Iris pigment epithelial cell (primary cell): ENCODE measurements at places on chromosomes 12 and 14.

GRCh38 chr12:27436029-27436428 is 10.5 kb upstream of the SMCO2 start:
- no peak for DNase-seq

GRCh38 chr14:71579331-71579730 is 352.9 kb upstream of the RGS6 start:
- no peak for DNase-seq

GRCh38 chr12:90013409-90013808 is 304.8 kb upstream of the ATP2B1 start:
- DNase-seq: no peak

DNA sequence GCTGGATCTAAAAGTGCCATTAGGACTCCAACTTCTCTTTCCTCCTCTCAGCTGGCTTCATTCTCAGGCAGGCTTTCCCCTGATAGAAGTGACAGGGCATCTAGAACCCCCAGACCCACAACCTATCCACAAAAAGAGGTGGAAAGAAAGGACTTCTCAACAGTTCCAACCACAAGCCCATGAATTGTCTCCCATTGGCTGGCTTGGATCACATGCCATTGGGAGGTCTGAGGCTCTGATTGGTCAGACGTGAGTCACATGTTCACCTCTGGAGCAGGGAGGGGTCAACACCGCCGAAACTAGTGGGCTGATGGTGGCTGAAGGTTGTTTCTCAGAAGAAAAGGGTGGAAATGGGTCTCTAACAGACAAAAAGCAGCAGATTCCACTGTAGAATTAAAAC is 47.2 kb downstream of the DRAM1 start:
- peak; percentile 48 for DNase-seq

DNA sequence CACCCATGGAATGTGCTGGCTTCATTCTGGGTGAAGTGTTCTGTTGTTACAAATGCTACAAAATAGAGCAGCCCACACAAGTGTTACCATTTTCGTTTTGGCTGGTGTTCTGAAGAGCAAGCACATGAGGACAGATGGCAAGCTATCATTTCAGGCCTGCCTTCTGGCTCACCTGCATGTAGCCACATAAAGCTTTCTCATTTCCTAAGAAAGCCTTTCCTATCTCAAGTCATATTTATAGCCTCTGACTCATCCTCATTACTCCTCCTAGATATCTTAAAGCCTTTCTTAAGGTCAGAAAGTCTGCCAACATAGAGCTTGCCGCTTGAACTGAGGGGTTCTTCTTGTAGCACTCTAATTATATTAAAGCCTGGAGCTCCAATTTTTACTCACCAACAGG is 89.0 kb downstream of the PTPRR start:
- peak; percentile 12 for DNase-seq

- DNase-seq: no peak
Observed at GRCh38 chr14:33444136-33444535, 505.5 kb downstream of the NPAS3 start.

DNA sequence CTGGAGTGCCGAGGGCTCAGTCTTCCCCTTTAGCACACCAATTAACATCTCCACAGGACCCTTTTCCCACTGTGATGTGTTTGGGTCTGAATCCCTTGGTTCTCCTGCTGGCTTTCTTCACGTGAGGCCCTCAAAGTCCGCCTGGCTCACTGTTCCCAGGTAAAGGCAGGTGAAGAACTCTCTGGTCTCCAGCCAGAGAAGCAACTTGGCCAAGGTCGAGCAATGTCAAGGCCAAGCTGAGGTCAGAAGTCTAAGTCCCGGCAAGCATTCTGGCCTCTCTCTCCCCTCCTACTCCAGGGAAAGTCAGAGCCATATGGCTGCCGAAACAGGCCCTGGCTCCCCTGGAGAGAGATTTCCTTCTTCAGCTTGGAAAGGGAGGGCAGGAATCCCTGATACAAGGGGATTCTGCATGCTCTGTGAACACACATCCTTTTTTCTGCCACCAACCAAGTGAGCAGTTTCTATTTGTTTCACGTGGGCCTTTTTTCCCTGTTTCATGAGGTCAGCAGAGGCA is 61.4 kb upstream of the ESRRB start:
- no peak for DNase-seq
